ENCODE measurements at places on chromosomes 7 and 10.

DNA sequence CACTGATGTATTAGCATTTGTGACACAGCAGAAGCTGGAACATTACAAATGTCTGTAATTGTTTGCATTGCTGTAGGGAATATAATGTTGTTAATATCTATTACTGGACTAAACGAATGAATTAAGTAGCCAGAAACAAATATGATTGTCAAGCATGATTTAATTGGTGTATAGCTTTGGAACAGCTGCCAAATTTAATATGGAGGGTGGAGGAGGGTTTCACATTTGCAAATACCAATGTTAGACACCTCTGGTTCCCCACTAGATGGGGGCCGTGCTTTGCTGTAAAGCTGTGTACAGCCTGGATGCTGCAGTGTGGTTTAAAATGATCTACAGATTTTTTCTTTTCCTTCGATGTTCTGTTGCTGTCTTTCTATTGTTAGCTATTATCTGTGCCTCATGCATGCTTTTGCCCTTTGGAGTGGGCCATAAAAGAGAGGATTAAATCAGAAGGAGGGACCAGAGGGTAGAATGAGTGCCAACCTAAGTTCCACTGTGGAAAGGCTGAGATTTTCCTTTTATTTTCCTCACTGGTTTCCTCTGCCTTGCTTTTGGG lies 23.1 kb downstream of the DNAJB9 start:
- no peak for DNase-seq

GRCh38 chr10:21196822-21197395 lies 299.8 kb upstream of the NEBL start:
- DNase-seq, result no peak

- peak; percentile 95 for DNase-seq
Observed at GRCh38 chr10:31697271-31698180, 231.1 kb downstream of the ARHGAP12 start.

DNA sequence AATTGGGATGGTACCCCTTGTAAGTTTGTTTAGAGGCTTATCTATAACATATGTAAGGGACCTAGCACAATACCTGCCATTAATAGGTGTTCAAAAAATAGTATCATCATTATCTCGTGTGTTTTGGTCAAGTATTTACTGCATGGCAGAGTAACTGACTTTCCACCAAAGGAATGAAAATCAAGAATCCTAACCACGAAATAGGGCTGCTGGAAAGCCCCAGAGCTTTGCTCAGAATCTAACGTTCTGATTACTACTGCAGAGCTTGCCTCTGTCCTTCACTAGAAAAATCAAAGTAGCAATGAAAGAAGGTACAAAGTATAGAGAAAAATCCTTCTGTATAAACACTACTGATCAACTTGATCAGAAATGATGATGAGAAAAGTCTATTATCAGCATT lies 34.9 kb downstream of the DCLRE1C start:
- DNase-seq, result no peak

- no peak for DNase-seq
Observed at GRCh38 chr10:61993711-61994401, 92.4 kb downstream of the ARID5B start.
